Type B pancreatic cell (in vitro differentiated cells): ENCODE measurements at places on chromosomes 3 and 15. TPM values are rescaled to one million over a fixed set of nuclear protein-coding genes. Genes with fewer than 3 reads are reported as not detected.

CHRD gene
- total RNA-seq = 6.4 and 35.5 TPM in 2 replicates

MAP6D1 gene
- total RNA-seq = 3.2 and 3.3 TPM in 2 replicates

GOLGA6B gene
- not detected in 2 replicates for total RNA-seq

CCDC39 gene
- total RNA-seq = 0.41 TPM in 1 of 2 replicates, not detected in the other

EHHADH gene
- 5.3 and 14.4 TPM in 2 replicates for total RNA-seq

GRCh38 chr3:51122944-51123343, 262.1 kb upstream of the MANF start:
- H3K36me3 ChIP-seq = no peaks in the 10 kb centered on the region
- no peak overlapping the region for H3K27ac ChIP-seq
- DNase-seq = no peak
- H3K4me3 ChIP-seq = no peak overlapping the region

DNA sequence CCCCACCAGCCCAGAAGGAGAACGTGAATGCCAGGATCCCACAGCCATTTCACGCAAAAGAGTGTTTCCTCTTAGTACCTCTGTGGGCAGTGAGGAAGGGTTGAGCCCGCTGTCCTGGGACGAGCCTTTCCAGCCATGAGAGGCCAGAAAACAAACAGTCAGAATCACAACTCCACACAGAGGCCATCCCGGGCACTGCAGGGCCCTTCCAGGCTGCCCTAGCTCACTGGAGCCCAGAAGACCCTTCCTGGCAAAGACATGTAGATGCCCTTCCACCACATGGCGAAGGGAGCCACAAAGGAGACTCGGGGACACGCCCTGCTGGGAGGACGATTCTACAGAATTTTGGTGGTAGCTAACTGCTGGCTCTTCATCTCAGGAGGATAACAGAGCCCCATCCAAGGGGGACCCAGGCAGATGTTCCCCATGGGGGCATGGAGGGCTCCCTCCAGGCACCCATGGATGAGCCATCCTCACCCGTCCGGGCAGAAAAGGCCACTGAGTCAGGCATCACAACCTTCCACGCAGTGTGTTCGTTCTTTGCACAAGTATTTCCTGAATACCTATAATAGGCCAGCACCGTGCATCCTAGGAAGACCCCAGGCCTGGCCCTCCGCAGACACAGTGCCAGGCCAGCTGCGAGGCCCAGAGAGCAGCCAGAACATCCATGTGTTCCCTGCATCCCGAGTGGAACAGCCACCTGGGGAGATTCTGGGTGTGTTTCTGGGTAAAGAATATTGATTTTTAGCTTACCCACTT, 47.2 kb downstream of the SLC12A8 start:
- H3K27me3 ChIP-seq = no peaks in the 10 kb centered on the region
- peaks cover 7% of the 10 kb centered on the region for H3K36me3 ChIP-seq
- no peak for DNase-seq
- H3K27ac ChIP-seq = no peak overlapping the region
- H3K4me1 ChIP-seq = peaks cover 28% of the 10 kb centered on the region

- no peaks in the 10 kb centered on the region for H3K36me3 ChIP-seq
- H3K4me3 ChIP-seq = no peak overlapping the region
- DNase-seq = no peak
- peaks cover 9% of the 10 kb centered on the region for H3K27me3 ChIP-seq
- H3K4me1 ChIP-seq = peaks cover 19% of the 10 kb centered on the region
- H3K27ac ChIP-seq = no peak overlapping the region
These were observed 48.1 kb upstream of the USP3 start for GRCh38 chr15:63456258-63456657.

GRCh38 chr3:129503471-129504291, 24.8 kb upstream of the RHO start:
- DNase-seq = no peak
- no peak overlapping the region for H3K27ac ChIP-seq
- no peaks in the 10 kb centered on the region for H3K27me3 ChIP-seq
- H3K4me3 ChIP-seq = no peak overlapping the region
- no peaks in the 10 kb centered on the region for H3K4me1 ChIP-seq
- H3K36me3 ChIP-seq = peaks cover 7% of the 10 kb centered on the region

GRCh38 chr15:70530503-70530902, 232.9 kb downstream of the UACA start:
- DNase-seq = peak; percentile 34
- no peak overlapping the region for H3K27ac ChIP-seq
- no peaks in the 10 kb centered on the region for H3K36me3 ChIP-seq
- H3K27me3 ChIP-seq = peaks cover 19% of the 10 kb centered on the region
- H3K4me1 ChIP-seq = peaks cover 48% of the 10 kb centered on the region

DNA sequence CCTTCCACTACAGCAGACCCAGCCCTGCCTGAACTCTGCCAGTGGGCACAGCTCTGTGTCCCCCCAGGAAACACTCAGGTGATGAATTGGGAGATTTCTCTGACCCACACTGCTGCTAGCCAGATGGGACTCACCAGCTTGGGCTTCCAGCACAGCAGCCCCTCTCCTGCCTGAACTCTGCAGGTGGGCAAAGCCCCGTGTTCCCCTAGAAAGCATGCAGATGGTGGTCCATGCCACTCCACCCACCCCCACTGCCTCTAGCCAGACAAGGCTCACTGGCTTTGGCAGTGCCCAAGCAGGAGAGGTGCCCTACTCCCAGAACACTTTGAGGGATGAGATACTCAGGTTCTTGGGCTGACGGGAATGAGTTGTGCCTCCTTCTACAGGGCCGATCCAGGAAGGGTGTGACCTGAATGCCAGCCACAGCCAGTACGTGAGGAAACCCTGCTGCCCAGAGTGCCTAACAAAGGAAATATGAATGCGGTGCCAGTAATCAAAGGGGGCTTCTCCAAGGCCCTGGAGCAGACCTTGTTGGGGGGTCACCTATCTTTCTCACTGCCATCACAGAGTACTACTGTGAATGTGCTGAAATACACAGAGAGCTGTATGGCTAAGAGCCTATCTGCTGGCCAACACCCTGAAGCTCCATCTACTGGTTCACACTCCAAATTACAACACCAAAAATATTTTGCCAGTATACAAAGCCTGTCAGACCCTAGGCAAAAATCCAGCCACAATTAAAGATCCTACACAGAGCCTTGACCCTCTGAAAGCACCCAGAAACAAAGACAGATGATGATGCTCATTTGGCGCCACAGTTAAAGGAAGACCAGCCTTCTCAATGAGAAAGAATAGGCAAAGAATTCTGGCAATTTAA, 61.9 kb downstream of the BTLA start:
- no peak for DNase-seq
- H3K27me3 ChIP-seq = no peaks in the 10 kb centered on the region
- no peak overlapping the region for H3K27ac ChIP-seq

- no peak for DNase-seq
- H3K36me3 ChIP-seq = no peaks in the 10 kb centered on the region
- no peak overlapping the region for H3K27ac ChIP-seq
These were observed 39.5 kb downstream of the GOLGA6L10 start for GRCh38 chr15:82309802-82310201.

DNA sequence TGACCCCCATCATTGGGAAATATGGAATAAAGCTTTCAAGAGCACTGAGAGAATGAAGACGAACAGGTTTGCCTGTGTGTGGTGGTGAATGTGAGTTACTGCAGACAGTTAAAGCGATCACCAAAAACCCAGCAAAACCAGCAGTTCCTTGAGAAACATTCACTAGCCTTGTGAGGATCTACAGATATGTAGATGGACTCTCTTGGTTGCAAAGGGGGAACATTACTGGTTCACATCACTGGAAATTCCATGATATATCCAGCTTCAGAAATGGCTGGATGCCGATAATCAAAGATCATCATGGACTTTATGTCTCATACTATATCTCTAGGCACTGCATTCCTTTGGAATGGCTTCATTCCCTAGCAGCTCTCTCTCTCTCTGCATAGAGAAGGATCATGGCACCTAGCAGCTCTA, 10.2 kb upstream of the HERC1 start:
- no peak for DNase-seq
- peaks cover 15% of the 10 kb centered on the region for H3K4me1 ChIP-seq
- H3K27me3 ChIP-seq = no peaks in the 10 kb centered on the region
- H3K4me3 ChIP-seq = no peak overlapping the region

- H3K27me3 ChIP-seq = peaks cover 26% of the 10 kb centered on the region
- H3K4me3 ChIP-seq = no peak overlapping the region
- H3K4me1 ChIP-seq = no peaks in the 10 kb centered on the region
- no peak for DNase-seq
- no peaks in the 10 kb centered on the region for H3K36me3 ChIP-seq
These were observed 72.5 kb downstream of the SYN2 start for GRCh38 chr3:12076666-12077065.

GRCh38 chr3:179175358-179175757, 27.2 kb downstream of the PIK3CA start:
- peaks cover 5% of the 10 kb centered on the region for H3K4me1 ChIP-seq
- H3K27ac ChIP-seq = no peak overlapping the region
- H3K4me3 ChIP-seq = no peak overlapping the region

DNA sequence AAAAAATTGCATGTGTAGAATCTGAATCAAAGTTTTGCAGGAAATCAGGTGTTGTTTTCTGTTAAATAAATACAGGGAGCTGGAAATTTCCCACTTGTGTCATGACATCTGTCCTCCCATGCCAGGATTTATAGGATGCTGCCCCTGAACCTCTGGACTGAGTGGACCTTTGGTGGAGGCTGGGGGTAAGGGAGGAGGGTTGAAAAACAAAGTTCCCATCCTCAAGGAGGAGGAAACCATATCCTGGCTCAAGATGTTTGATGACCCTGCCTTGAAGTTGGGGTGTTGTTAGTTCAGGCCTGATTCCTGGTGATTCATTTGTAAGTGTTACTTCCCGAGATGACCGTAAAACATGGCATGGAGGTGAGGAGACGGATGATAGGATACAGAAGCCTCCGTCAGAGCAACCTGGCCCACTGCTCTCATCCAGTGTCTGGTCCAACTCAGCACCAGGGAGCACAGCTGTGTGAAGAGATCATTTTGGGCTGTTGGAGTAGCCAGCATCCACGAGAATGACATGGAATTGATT, 223.6 kb downstream of the CACNA2D3 start:
- DNase-seq = no peak
- no peak overlapping the region for H3K27ac ChIP-seq
- no peak overlapping the region for H3K4me3 ChIP-seq
- peaks cover 7% of the 10 kb centered on the region for H3K27me3 ChIP-seq

DNA sequence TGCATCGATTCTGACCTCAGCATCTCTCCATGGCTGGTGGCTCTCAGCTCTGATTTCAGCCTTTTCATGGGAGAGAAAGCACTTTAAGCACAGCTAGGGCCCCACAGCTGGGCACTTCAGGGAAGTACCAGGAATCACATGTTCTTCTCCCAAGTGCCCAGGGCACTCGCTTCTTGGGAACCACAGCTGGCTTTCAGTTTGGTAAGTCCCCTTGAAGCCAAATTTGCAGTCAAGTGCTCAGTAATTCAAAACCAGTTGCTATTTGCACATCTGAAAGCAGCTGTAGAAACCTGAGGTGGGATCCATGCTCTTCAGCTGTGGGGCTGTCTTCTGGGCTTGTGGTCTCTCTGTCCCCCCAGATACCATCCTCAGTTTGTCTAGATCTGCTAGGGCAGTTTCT, 12.8 kb downstream of the GABRA5 start:
- H3K36me3 ChIP-seq = no peaks in the 10 kb centered on the region
- no peak overlapping the region for H3K27ac ChIP-seq
- H3K27me3 ChIP-seq = peaks cover 13% of the 10 kb centered on the region
- no peaks in the 10 kb centered on the region for H3K4me1 ChIP-seq
- DNase-seq = no peak

GRCh38 chr3:156728267-156728985, 54.0 kb downstream of the TIPARP start:
- DNase-seq = no peak
- H3K27me3 ChIP-seq = no peaks in the 10 kb centered on the region
- H3K4me3 ChIP-seq = no peak overlapping the region
- peak overlapping the region; percentile 42 for H3K27ac ChIP-seq

DNA sequence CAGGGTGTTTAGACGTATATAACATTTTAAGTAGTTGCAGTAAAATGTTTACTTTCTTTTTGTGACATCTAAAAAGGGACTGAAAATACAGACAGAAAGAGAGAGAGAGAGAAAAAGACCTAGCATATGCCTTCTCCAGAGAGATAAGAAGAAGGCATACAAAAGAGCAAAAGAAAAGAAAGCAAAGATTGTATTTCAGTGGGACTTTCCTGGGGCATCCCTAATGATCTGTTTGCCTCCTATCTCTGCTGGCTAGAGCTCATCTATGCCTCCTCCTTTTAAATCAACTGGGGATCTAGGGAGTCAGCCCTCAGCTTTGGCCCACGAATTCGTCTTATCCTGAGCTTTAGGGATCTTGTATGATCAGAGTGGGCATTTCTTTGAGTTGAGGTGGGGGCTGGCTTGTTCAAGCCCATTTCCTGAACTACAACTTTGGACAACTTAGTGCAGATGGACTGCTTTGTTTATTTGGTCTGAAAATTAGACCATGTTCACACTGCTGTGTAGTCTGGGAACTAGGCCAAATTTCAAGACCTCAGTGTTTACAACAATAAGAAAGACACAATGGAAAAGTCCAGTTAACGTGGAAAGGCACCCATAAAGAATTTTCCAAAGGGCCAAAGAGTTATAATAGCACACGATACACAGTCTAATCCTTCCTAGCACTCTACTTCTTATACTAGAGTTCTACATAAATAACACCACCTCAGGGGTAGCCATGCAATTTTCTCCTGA, 61.0 kb downstream of the ATP8B4 start:
- no peak for DNase-seq
- H3K27me3 ChIP-seq = no peaks in the 10 kb centered on the region
- no peak overlapping the region for H3K4me3 ChIP-seq
- H3K4me1 ChIP-seq = peaks cover 13% of the 10 kb centered on the region

GRCh38 chr3:156548902-156549301, 6.0 kb downstream of the SSR3 start:
- DNase-seq = no peak
- H3K4me3 ChIP-seq = no peak overlapping the region
- no peak overlapping the region for H3K27ac ChIP-seq
- H3K4me1 ChIP-seq = peaks cover 33% of the 10 kb centered on the region
- no peaks in the 10 kb centered on the region for H3K27me3 ChIP-seq

- H3K27ac ChIP-seq = no peak overlapping the region
- DNase-seq = no peak
- no peaks in the 10 kb centered on the region for H3K27me3 ChIP-seq
These were observed 8.8 kb downstream of the ANAPC13 start for GRCh38 chr3:134477002-134477401.

DNA sequence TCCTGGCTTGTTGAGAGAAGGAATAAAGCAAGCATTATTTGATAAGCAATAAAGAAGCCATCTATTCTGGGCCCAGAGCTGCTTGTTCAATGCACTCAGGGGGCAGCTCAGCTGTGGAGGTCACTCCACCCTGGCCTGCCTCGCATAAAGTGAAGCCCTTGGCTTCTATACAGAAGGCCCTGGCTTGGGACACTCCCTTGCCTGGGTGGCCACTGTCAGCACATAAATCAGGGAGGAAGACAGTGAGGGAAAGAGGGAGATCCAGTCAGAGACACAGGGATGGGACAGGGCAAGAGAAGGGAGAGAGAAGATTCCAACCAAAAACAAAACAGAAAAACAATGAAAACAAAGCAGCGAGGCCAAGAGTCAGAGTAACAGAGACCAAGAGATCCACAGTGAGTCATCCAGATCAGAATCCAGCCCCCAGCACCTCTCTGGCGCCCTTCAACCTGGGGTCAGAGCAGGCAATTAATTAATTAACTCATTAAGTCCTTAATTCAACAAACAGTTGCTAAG, 11.8 kb downstream of the INSYN1 start:
- no peak overlapping the region for H3K27ac ChIP-seq
- H3K4me3 ChIP-seq = no peak overlapping the region
- peaks cover 14% of the 10 kb centered on the region for H3K4me1 ChIP-seq
- H3K36me3 ChIP-seq = no peaks in the 10 kb centered on the region
